ENCODE measurements at places on chromosomes 5 and 9. TPM values are rescaled to one million over a fixed set of nuclear protein-coding genes. Genes with fewer than 3 reads are reported as not detected.

The DMGDH gene
- total RNA-seq: 0.99 TPM

- no peaks in the 10 kb centered on the region for H3K4me1 ChIP-seq
- H3K36me3 ChIP-seq: no peaks in the 10 kb centered on the region
- no peaks in the 10 kb centered on the region for H3K27me3 ChIP-seq
- no peak overlapping the region for H3K4me3 ChIP-seq
Measured at GRCh38 chr9:37350486-37351190, 71.9 kb upstream of the GRHPR start.

- H3K36me3 ChIP-seq: no peaks in the 10 kb centered on the region
- no peak overlapping the region for H3K27ac ChIP-seq
- peaks cover 76% of the 10 kb centered on the region for H3K27me3 ChIP-seq
- no peak overlapping the region for H3K4me3 ChIP-seq
- no peak for DNase-seq
Measured at GRCh38 chr5:77970891-77971290, 194.8 kb upstream of the TBCA start.

The KCNMB1 gene
- total RNA-seq: 0.57 TPM

GRCh38 chr5:147387109-147387508 is 122.8 kb downstream of the DPYSL3 start:
- H3K27ac ChIP-seq: no peak overlapping the region
- no peak for DNase-seq
- H3K4me3 ChIP-seq: no peak overlapping the region
- H3K27me3 ChIP-seq: no peaks in the 10 kb centered on the region
- no peaks in the 10 kb centered on the region for H3K36me3 ChIP-seq

GRCh38 chr5:157540124-157540523 is 35.5 kb downstream of the ADAM19 start:
- H3K4me3 ChIP-seq: no peak overlapping the region
- peaks cover 38% of the 10 kb centered on the region for H3K4me1 ChIP-seq
- H3K36me3 ChIP-seq: peaks cover 7% of the 10 kb centered on the region
- no peak for DNase-seq

GRCh38 chr5:126919566-126919965 is 110.8 kb downstream of the MARCHF3 start:
- no peaks in the 10 kb centered on the region for H3K27me3 ChIP-seq
- H3K27ac ChIP-seq: no peak overlapping the region
- no peak for DNase-seq

DNA sequence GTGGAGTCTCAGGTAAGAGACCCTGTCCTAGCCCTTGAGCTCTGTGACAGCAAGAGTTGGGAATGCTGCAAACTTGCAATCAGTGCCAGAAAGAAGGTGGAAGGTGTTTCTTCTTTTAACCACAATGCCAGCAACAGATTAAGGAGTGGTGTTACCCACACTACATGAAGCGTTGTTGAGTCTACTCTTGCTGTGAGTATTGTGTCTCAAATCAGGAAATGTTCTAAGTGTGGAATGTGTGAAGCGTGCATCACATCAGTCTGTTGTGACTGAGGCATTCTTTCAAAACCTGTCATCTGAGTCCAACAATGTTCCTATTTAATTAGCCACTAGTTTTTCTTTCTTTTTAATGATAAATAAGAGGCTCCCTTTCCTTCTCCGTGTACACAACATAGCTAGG is 2.9 kb upstream of the LURAP1L start:
- H3K4me1 ChIP-seq: no peaks in the 10 kb centered on the region
- H3K4me3 ChIP-seq: no peak overlapping the region

DNA sequence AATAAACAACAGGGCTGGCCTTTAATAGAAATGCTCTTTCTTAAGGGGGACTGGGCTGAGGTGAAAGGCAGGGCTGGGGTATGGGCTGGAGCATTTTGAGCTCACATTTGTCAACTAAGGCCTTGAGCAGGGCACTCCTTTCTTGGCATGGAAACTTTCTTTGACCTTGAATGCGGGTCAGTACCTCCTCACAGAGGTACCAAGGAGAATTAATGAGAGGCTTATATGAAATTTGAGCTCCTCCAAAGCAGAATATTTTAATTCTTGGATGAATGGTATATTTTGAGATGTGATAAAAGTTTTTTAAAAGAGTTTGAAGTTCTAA is 3.1 kb downstream of the CYSTM1 start:
- H3K27ac ChIP-seq: no peak overlapping the region
- H3K4me3 ChIP-seq: no peak overlapping the region
- no peak for DNase-seq
- H3K27me3 ChIP-seq: peaks cover 21% of the 10 kb centered on the region
- H3K36me3 ChIP-seq: no peaks in the 10 kb centered on the region
- H3K4me1 ChIP-seq: peaks cover 9% of the 10 kb centered on the region

GRCh38 chr9:127930231-127931091 is at the start of gene PIP5KL1:
Gene PIP5KL1, minus strand, starts transcription at chr9:127930777. Its CDS starts 25 bp downstream, at chr9:127930752.
- no peak for DNase-seq
- H3K36me3 ChIP-seq: peaks cover 6% of the 10 kb centered on the region
- H3K4me3 ChIP-seq: peak within 1 kb of the TSS; percentile 54

DNA sequence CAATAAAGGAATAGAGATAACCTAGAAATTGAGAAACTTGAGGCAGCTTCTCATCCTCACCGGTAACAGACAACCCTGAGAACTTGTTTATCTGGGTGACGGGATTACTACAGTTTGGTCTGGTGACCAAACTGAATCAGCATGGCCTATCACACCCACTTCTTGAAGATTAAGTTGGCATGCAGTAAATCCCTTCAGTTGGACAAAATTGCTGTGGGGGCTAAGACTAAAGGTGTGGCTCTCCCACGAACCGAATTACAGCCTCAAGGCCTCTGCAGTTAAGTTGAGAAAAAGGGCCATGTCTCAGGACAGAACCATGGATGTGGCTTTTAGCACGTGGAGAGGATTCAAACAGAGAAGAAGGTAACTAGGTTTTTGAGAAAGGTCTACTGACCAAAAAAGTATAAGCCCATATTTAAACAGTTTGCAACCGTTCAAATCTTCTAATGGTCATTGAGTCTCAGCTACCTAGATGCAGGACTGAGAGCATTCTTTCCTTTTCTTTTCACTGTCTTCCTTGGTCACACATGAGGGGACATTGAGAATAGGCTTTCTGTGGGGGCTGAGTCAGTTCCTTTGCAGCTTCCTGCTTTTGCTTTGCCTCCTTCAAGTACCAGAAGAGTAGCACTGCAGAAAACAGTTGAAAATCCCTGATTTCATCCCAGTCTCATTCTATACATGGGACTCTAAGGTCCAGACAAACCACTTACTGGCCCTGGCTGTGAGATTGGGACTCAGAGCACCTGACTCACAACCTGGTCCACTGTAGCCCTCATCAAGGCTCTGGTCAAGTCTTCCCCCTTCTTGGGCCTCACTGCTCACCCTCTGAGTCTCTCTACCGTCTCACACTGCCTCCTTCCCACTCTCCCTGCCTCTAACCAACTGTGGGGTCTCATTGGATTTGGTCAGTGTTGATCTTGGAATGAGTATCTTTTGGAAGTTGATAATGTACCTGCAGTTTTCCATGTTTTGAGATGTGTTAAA is 30.9 kb downstream of the PDE6A start:
- no peak overlapping the region for H3K4me3 ChIP-seq
- no peak for DNase-seq
- H3K4me1 ChIP-seq: no peaks in the 10 kb centered on the region
- H3K27me3 ChIP-seq: no peaks in the 10 kb centered on the region

The RALGPS1 gene
- total RNA-seq: 8.5 TPM

The GTF3C5 gene
- 64.0 TPM for total RNA-seq

The ZNF454 gene
- 0.61 TPM for total RNA-seq

DNA sequence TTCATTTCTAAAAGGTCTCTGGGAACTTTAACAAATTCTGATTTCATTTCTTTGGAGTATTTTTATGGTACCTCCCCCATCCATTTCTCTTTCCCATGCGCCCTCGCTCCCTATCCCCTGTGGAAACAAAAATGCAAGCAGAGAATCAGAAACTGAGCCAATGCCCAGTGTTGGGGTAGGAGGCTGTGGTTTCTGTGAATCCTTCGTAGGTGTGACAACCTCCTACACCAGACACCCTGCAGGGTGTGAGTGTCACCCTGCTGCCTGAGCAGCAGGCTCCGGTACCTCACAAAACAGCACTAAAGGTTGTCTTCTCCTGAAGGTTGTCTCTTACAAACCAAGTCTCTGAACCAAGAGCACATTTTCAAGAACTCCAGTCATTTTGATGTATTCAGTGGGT is 103.8 kb upstream of the CTSL start:
- H3K27ac ChIP-seq: no peak overlapping the region
- no peak overlapping the region for H3K4me3 ChIP-seq
- peaks cover 81% of the 10 kb centered on the region for H3K36me3 ChIP-seq
- H3K27me3 ChIP-seq: no peaks in the 10 kb centered on the region
- DNase-seq: no peak
- H3K4me1 ChIP-seq: peaks cover 5% of the 10 kb centered on the region

GRCh38 chr9:81028504-81028903 is 660.8 kb downstream of the TLE1 start:
- H3K36me3 ChIP-seq: no peaks in the 10 kb centered on the region
- H3K27ac ChIP-seq: no peak overlapping the region
- no peak overlapping the region for H3K4me3 ChIP-seq

DNA sequence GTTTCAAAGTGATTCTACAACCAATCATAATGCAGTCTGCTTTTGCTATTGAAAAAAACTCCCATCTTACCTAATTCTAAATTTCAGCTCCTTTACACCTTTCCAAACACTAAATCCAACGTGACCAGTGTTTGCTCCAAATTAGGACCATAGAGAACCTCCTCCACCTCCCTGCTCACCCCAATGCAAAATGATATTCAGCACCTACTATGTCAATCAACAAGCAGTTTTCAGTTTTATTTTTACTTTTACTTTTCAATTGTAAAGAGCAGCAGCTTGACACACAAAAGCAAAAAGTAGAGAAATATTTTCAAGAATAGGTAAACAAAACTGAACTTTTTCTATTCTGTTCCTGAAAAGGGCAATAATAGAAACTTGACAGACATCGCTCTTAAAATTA is 3.4 kb downstream of the FAM13B start:
- peaks cover 24% of the 10 kb centered on the region for H3K4me1 ChIP-seq
- H3K36me3 ChIP-seq: peaks cover 3% of the 10 kb centered on the region
- H3K27ac ChIP-seq: no peak overlapping the region
- no peak overlapping the region for H3K4me3 ChIP-seq
- DNase-seq: no peak

The SPATA31C1 gene
- not detected for total RNA-seq

The PHPT1 gene
- 66.5 TPM for total RNA-seq

DNA sequence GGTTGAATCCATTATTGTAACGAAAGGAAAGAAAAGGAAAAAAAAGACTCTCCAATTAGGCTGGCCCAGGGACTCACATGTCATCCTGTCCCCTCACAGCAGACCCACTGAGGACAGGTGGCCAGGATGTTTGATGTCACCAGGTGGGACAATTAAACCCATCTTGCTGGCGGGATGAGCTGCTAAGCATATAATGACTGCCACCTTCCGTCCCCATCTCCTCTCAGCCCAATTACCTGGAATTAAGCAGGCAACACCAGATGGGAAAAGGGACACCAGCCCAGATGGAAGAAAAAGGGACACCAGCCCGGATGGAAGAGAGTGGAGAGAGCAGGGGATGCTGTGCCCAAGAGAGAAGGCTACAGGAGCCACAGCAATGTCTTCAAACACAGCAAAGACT is 116.6 kb upstream of the SARDH start:
- no peak overlapping the region for H3K27ac ChIP-seq
- DNase-seq: no peak
- no peaks in the 10 kb centered on the region for H3K4me1 ChIP-seq
- no peaks in the 10 kb centered on the region for H3K36me3 ChIP-seq
- no peaks in the 10 kb centered on the region for H3K27me3 ChIP-seq
- H3K4me3 ChIP-seq: no peak overlapping the region

DNA sequence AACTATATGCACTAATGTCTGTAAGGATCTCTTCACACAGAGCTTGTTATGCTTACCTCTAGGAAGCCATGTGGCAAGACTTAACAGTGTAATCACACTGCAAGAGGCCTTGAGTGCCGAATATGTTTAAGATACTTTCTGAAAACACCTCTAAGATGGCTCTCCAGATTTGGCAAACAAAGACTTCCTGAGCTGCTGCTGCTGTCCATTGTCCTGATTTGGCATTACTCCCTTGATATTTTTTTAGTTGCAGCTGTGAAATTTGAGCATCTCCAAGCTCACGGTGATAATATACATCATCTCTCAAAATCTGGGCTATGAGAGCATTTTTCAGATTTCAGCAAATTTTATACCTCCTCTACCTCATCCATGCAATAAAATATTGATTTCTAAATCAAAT is 384.5 kb upstream of the CDH6 start:
- H3K36me3 ChIP-seq: no peaks in the 10 kb centered on the region
- H3K27ac ChIP-seq: no peak overlapping the region
- no peaks in the 10 kb centered on the region for H3K4me1 ChIP-seq
- no peaks in the 10 kb centered on the region for H3K27me3 ChIP-seq
- no peak for DNase-seq

The TMEFF1 gene
- total RNA-seq: 1.4 TPM

DNA sequence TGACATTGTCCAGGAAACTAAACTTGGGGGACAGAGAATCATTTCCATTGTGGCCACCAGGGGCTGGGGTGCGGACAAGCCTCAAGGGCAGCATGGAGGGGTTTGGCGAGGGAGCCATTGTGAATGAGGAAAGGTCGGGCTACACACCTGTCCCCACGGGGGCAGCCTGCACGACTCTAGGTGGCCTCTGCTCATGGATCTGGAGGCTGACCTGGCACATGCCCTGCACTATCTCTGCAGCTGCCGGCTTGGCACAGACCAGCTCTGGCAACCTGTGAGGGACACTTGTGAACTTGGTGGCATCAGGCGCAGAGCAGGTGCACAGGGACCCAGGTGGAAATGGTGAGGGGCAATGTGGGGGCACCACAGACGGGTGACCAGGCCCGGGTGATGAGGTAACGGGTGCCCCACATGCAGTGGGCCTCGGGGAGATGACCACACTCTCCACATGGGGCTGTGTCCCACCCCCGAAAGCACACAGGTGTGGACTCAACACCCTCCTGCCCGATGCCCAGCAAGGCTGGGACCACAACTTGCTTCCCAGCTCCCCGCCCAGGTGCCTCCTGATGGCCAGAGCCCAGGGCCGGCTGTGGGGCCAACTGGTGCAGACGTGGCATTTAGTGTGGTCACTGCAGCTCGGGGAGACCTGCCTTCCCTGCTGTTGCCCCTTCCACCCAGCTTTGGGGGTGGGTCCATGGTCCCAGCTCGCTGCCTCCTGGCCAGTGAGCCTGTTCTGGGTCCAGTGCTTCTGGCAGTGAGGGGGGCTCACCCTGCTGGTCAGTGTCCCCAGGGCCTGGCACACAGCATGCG is 60.9 kb upstream of the UBAC1 start:
- H3K27me3 ChIP-seq: no peaks in the 10 kb centered on the region
- DNase-seq: no peak
- no peaks in the 10 kb centered on the region for H3K36me3 ChIP-seq

DNA sequence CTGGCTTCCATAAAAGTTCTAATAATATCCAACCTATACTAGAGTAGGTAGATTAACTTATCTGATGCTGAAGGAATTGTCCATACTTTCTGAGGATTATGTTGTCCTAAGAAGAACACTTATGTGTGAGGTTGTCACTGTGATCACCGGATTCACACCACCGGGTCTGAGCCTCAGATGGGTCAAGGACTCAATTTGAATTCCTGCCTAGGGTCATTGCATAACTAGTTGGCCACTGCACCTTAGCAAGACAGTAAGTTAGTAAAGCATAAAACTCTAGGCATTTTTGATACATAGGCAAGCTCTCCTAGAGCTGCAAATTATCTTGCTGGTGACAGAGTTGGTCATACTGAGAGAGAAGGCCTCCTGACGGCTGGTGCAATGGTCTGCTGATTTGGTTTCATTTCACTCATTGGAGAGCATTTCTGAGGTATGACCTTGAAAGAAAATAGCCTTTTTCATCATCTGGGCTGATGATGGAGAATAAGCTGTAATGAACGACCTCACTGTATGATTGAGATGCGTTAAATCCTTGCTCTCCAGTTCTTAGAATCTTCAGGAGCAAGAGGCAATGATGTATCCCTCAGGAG is 72.0 kb upstream of the CKMT2 start:
- H3K27me3 ChIP-seq: no peaks in the 10 kb centered on the region
- no peaks in the 10 kb centered on the region for H3K36me3 ChIP-seq
- no peak overlapping the region for H3K27ac ChIP-seq
- H3K4me3 ChIP-seq: no peak overlapping the region
- DNase-seq: no peak

All from thymus (tissue), 14 donors.